ENCODE measurements at places on chromosomes 5 and 9.

GRCh38 chr5:145473042-145473642 lies 362.0 kb downstream of the PRELID2 start:
- DNase-seq = no peak

DNA sequence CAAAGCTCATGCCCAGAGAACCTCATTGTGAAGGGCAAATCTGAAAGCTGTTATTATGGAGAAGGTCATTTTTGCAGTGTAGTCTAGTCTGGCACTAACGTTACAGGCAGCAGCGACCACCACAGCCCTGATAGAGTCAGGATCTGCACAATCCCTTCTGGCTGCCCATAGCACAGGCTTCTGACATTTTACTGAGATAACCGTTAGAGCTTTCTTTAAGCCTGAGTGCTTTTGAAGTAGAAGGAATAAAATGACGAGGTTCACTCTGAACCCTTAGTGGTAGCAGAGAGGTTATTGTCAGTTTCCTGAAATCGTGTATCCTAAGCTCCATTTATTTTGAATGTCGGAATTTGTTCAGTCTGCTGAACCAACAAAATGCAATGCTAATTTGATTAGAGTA lies 505.1 kb downstream of the CDH12 start:
- DNase-seq = no peak

- DNase-seq = no peak
Observed at GRCh38 chr9:4548811-4549725, 58.8 kb downstream of the SLC1A1 start.

GRCh38 chr9:6086006-6086655 lies 70.7 kb upstream of the RANBP6 start:
- DNase-seq = no peak

DNA sequence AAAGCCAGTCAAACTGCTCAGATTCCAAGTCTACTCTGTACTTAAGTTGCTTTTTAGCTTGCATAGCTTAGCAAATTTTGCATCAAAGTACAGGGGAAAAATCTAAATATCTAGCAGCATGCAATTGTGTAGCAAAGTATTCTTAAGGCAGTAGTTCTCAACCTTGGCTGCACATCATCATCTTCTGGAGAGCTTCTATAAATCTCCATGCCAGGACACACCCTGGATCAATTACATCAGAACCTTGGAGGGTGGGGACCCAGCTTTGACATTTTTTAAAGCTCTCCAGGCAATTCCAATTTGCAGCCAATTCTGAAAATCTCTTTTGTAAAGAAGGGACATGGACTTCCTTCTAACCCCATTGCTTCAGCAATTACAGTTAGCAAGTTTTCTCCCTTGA lies 187.5 kb downstream of the SNCAIP start:
- DNase-seq = no peak

DNA sequence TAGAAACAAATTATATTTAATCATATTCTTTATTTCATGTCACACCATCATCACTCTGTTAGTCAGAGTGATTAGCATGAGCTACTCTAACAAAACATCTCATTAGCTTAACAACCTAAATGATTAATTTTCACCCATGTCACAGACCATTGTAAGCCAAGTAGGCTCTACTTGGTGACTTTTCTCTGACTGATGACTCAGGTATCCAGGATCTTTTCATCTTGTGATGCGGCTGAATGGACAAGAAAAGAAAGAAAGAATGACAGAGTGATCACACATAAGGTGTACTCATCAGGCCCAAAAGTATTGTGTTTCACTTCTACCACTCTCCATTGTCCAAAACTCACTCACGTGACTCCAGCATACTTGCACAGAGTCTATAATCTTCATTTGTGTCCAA lies 299.3 kb downstream of the ANXA1 start:
- no peak for DNase-seq

- DNase-seq = no peak
Observed at GRCh38 chr5:4990462-4990861, 149.7 kb upstream of the ADAMTS16 start.

All from epithelial cell of prostate (primary cell).